ENCODE measurements at places on chromosomes 13 and 19.

GRCh38 chr13:77724092-77724491 lies 26.6 kb downstream of the SLAIN1 start:
- no peak for DNase-seq

GRCh38 chr13:43805071-43805468 lies 18.3 kb upstream of the ENOX1 start:
- no peak for DNase-seq

DNA sequence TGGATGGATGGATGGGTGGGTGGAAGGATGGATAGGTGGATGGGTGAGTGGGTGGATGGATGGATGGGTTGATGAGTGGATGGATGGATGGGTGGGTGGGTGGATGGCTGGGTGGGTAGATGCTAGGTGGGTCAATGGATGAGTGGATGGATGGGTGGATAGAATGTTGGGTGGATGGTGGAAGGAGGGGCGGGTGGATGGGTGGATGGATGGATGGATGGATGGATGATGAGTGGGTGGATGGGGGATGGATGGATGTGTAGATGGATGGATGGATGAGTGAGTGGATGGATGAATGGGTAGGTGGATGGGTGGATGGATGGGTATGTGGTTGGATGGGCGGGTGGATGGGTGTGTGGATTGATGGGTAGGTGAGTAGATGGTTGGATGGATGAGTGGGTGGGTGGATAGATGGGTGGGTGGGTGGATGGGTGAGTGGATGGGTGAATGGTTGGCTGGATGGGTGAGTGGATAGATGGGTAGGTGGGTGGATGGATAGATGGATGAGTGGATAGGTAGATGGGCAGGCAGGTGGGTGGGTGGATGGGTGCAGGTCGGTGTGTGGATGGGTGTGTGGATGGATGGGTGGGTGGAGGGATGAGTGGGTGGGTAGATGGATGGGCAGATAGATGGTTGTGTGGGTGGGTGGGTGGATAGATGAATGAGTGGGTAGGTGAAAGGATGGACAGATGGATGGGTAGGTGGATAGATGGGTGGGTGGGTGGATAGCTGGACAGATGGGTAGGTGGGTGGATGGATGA lies 4.4 kb upstream of the SHC2 start:
- DNase-seq: no peak

GRCh38 chr19:13277104-13277809 lies 127.0 kb downstream of the IER2 start:
- DNase-seq: peak; percentile 28

GRCh38 chr13:96075953-96076543 lies 13.9 kb upstream of the HS6ST3 start:
- DNase-seq: no peak

GRCh38 chr19:3184847-3185460 lies 776 bp upstream of the NCLN start:
- DNase-seq: peak; percentile 57

- no peak for DNase-seq
Observed at GRCh38 chr13:102868366-102868936, 22.6 kb downstream of the ERCC5 start.

- DNase-seq: peak; percentile 82
Observed at GRCh38 chr13:42991898-42992763, at the start of gene EPSTI1. EPSTI1 (minus strand) TSS chr13:42992241; CDS start chr13:42992165, 76 bp downstream.

GRCh38 chr13:112603641-112604225 lies 15.8 kb upstream of the TUBGCP3 start:
- DNase-seq: no peak

DNA sequence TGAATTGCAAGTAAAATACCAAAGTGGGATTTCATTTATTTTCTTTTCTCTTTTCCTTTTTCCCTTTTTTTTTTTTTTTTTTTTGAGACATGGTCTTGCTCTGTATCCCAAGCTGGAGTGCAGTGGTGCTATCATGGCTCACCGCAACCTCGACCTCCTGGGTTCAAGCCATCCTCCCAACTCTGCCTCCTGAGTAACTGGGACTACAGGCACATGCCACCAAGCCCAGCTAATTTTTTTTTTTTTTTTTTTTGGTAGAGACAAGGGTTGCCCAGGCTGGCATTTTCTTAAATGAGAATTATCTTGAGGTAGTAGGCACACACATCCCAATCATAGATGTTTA lies 68.5 kb upstream of the GPR183 start:
- DNase-seq: no peak

DNA sequence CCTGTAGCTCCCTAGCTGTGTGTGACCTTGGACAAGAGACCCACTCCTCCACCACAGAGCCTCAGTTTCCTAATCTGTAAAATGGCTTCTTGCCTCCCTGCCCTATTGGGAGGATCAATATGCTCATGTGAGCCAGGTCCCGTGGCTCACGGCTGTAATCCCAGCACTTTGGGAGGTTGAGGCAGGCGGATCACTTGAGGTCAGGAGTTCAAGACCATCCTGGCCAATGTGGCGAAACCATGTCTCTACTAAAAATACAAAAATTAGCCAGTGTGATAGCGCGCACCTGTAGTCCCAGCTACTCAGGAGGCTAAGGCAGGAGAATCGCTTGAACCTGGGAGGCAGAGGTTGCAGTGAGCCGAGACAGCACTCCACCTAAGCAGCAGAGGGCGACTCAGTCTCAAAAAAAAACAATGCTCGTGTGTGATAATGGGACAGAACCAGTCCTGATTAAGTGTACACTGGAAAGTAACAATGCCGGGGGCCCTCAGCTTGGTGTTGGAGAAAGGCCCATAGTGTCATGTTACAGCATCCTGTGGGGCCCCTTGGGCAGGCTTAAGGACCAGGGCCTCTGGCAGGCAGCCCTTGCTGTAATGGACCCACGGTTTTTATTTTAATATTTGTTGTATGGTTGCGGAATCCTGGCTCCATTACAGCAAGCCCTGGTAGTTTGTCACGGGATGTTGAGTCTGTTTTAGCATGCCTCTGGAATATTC lies 6.8 kb downstream of the RPS11 start:
- DNase-seq: peak; percentile 41

- no peak for DNase-seq
Observed at GRCh38 chr13:40458720-40458990, 207.8 kb downstream of the FOXO1 start.

DNA sequence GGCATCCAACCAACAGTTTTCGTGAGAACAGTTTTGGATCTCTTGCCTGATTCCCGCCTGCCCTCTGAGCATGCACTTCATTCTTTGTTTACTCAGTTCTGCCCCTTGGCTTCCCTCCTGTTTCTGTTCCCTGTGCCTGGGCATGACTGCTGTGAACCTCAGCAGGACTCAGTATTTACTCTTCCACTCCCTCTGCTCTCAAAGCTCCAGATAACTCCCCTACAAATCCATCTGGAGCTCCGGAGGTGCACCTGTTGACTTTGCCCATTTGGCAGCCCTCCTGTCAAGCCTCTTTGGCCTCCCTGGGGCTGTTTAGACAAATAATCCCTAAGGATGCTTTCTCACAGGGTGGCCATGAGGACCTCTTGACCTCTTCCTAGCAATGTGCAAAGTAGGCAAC lies 34.2 kb upstream of the ARGLU1 start:
- DNase-seq: no peak

GRCh38 chr13:94198681-94199080 lies 280.8 kb downstream of the DCT start:
- no peak for DNase-seq

- DNase-seq: no peak
Observed at GRCh38 chr13:20173116-20173746, 12.4 kb upstream of the GJA3 start.

GRCh38 chr13:49436890-49437289 lies 7.0 kb downstream of the CAB39L start:
- no peak for DNase-seq

DNA sequence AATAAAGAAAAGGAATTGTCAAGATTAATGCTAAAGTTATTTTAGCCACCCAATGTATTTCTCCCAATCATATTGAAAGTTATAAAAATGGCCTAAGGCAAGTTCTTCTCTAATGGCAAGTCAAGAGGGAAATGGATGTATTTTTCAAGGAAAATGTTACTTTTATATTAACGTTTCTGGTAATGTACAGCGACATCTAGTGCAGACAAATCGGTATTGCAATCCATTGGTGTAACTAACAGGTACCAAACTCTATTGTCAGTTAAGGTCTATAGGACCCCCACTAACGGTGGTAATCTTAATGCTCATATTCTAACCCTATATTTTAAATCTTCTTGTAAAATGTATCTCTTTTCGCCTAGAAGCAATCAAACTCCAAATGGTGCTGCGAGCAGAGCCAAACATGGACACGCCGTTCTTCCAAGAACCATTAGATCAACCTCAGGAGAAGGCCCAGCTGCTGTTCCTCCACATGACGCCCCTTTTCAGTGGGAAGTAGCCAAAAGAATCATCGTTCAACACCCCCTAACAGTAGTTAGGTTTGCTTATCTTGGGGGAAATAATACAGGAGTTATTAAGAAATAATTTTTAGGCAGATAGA lies 98.5 kb upstream of the PABPC3 start:
- DNase-seq: no peak

DNA sequence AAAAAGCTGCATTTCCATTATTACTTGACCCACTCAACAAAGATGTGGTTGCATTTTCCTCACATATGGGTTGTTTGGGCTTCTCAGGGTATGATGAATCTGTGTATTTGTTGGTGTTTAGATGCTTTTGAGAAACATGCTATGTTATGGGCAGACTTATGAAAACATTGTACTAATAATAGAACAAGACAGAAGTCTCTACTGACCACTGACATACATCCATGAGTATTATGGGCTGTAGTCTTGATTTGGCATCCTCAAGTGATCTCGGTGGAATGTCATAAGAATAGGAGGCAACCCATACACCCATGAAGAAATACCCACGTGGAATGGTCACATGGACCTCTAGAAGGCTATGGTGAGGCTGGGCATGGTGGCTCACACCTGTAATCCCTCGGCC lies 36.3 kb upstream of the ABCC4 start:
- DNase-seq: no peak

GRCh38 chr19:12494260-12494860 lies 9.7 kb upstream of the ZNF709 start:
- no peak for DNase-seq

DNA sequence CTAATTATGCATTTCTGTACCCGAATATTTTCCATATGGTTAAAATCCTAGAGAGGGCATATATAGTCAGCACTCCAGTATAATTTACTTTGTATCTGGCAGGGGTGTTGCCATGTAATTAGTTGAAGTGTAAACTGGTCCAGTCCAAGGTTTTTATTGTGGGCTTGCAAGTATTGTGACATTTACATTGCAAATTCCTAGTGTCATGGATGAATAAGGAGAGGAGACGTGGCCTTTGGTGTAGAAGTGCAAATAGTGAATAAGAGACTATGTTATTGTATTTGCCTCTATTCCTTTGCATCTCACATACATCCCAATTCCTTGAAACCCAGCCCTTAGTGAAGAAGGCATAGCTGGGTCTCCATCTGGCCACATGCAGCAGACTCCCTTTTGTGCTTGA lies 330.6 kb downstream of the ATP8A2 start:
- DNase-seq: no peak

- no peak for DNase-seq
Observed at GRCh38 chr13:98984983-98985382, 7.1 kb upstream of the DOCK9 start.

DNA sequence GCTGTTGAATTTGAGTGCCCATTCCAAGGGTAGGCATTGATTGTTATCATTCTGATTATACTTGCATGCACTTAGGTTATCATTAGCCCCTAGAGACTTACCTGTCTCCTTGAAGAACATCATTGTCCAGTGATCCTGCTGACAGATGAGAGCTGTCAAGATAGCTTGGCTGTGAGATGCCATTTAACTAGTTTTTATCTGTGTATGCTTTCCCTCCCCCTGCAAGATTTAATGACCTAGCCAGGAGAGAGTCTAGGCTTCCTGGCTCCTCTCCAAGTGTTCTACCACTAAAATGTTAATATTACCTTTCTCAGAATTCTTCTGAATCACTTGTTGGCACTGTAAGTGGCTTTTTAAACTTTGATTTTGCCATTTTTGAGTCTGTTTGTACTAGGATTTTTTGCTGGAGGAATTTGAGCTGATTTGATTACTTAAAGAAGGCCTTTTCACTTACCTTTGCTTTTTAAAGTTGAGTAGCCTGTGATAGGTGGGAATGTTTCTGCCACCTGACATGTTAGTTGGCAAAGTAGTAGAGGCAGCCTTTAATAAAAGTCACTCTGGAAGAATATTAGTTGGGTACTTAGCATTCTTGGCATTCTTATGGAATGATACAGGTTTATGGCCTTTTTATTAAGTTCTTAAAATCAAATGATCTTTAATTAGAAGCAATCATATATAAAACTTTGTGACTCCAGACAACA lies 41.1 kb downstream of the ARHGAP35 start:
- no peak for DNase-seq

- DNase-seq: no peak
Observed at GRCh38 chr13:110456550-110456949, 105.0 kb downstream of the RAB20 start.

DNA sequence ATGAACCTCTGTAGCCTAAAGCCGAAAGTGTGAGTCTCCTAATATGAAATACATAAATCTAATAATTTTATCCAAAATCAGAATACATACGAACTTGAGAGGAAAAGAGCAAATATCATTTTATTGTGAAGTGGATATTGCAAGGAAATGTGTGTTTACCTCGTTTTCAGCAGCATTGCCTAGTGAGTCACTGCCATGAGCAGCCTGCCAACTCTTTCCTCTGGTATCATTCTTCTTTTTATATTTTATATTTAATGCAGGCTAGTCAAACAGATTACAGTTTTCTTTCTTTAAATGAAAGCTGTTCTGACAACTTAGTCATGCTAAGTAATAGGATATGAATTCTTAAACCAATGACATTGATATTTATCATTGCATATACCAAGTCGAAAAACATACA lies 44.2 kb downstream of the EDNRB start:
- DNase-seq: no peak

Data from activated CD4-positive, alpha-beta T cell treated with anti-CD3 and anti-CD28 coated beads for 1 hour (primary cell).